Astrocyte (in vitro differentiated cells and primary cell): ENCODE measurements at places on chromosomes 6 and 20. TPM values are rescaled to one million over a fixed set of nuclear protein-coding genes. Genes with fewer than 3 reads are reported as not detected.

Gene SFT2D1
- 54.3 and 63.9 TPM in 2 replicates for total RNA-seq

Gene GPR63
- total RNA-seq, result 1.6 and 1.8 TPM in 2 replicates

Gene FAM210B
- 40.5 and 46.3 TPM in 2 replicates for total RNA-seq

Gene PXDC1
- 58.2 and 64.4 TPM in 2 replicates for total RNA-seq

Gene TMEM200A
- total RNA-seq, result 14.9 and 17.3 TPM in 2 replicates

DNA sequence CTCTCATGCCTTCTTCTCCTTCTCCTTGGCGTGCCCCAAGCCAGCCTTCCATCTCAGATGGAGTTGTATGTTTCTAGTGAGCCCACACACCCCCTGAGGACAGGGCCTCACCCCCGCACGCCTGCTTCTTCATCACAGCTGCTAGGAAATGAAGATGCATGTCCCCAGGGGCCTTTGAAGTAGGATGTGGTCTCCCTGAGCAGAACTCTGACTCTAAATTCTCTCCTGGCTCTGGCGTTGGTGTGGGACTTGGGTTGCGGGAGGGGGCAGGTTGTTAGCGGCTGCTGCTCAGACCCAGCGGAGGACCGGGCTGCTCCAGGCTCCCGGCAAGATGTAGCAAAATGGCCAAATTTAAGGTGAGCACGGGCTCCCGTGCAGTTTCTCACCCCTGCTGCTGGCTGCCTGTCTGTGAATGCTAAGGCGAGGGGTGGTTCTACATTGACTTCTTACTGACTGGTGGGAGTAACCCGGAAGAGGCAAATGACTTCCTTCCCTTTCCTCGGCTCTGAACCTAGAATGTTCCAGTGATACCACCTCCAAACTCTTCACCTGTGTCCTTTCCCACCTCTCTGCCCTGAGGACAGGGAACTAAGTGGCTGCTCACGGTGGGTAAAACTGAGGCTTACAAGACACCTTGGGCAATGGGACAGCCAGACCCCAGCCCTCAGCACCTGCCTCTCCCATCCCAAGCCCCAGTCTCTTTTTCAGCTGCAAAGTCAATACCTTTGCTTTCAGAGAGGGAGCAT is 8.8 kb downstream of the SYNJ2 start:
- DNase-seq, result no peak

DNA sequence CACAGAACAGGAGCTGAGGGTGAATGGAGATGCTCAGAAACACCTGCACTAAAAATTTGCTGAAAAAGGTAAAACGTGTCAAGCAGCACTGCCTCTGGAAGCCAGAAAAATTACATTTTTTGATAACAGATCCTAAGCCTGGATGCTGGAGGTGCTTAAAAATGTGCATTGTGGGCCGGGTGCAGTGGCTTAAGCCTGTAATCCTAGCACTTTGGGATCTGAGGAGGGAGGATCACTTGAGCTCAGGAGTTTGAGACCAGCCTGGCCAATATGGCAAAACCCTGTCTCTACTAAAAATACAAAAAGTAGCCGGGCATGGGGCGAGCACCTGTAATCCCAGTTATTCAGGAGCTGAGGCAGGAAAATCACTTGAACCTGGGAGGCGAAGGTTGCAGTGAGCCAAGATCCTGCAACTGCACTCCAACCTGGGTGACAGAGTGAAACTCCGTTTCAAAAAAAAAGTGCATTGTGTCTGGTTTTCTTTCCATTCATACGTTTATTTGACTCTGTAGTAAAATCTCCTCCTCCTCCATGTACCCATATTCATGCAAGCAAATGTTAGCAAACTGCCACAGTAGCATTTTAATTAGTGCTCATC is 587 bp upstream of the BTN3A1 start:
- no peak for DNase-seq

DNA sequence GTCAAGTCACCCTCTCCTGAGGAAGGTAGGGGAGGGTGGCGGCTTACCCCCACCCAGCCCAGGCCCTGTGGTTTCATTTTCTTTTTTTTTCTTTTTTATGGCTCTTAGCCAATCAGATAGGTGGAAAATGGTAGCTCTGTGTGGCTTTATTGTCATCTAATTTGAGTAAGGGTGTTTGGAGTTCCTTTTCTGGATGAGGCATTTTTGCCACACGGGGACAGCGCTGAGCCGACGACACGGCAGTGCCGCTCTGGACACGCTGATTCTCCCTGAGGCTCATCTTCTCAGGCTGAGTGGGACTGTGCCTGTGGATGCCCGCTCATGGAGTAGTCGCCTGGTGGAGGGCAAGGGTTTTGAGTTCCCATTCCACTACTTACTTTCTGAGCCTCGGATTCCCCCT is 37.6 kb upstream of the ANGPT4 start:
- no peak for DNase-seq

DNA sequence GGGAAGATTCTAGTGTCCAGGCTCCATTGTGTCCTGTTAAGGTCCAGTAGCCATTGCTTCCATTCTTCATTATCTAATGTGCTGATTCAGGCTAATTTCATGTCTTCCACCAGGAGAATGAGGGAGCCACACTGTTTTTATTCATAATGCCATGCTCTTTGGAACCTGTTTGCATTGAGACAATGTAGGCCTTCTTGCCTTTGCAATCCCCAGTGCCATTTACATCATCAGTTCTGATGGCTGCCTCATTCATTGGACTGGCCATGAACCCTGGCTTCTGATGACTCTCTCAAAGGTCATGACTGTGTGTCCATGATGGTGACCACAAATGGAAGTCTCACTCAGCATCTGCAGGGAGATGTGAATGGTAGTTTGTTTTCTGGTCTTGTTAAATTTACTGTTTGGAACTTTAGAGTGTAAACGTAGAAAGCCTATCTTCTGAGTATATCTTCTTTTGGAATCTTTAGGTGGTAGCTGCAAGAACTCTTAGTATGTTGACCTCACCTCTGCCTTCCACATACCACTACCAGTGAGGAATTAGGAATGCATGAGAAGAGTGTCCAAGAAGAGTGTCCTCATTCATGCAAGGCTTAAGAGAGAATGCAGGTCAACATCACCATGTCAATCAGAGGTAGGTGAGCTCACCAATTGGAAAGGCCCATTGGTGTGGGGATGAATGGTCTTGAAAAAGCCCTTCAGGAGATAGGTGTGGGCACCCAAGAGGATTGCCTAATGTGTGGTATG is 42.9 kb upstream of the ZFP64 start:
- DNase-seq, result no peak

- DNase-seq, result no peak
Measured at GRCh38 chr20:52411611-52412010, 220.0 kb upstream of the ZFP64 start.

GRCh38 chr20:24002896-24003295 is 14.3 kb upstream of the GGTLC1 start:
- no peak for DNase-seq

GRCh38 chr6:149387779-149388512 is 12.1 kb upstream of the SUMO4 start:
- DNase-seq, result no peak

DNA sequence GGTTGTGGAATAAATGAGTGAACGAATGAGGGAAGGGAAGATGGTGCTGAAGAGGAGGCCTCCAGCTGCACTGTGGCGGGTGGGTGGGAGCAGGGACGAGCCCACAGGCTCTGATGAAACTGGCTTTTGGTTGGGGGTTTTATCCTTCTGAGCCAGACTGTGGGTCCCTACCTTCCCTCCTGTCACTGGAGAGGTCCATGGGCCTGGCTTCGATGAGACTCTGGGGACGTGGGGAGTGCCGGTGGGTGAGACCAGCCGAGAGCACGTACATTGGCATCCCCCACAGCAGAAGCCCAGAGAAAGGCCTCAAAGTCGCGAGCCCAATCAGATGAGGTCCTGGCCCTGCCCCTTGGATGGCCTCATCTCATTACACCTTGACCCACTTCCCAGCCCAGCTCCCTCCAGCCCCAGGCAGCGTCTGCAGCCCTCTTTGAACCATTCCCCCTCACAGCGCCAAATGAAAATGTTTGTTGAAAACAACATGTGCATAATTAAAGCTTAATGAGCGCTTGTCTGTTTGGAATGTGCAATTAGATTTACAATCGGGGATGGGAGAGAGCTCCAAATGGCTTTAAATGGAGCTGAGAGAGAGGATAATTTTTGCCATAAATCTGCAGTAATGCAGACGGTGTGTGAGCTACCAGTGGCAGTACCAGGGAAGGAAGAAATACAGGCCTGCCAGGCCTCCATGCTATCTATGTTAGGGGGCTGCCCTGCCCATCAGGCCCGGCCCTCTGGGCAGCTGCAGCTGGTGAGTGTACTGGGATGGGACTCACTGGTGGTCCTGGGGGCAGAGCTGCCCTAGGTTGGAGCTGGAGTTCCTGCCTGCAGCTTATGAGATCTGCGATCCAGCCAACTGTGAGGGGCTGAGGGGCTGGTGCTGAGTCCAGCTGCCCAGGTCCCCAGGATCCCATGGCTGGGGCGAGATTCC is 47.2 kb downstream of the TOX2 start:
- DNase-seq, result no peak

DNA sequence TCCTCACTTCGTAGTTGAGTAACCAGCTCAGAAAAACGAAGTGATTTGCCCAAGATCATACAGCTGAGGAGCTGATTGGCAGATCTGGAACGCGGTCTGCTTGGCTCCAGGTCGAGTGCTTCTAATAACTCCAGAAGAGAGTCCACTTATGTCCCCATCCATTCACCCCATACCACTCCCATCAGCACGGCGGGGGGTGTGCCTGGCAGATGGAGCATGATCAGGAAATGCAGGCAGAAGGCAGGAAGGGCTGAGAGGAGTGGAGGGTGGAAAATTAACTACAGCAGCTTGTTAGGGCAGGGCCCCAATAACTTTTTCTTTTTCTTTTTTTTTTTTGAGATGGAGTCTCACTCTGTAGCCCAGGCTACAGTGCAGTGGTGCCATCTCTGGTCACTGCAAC is 15.0 kb downstream of the FITM2 start:
- DNase-seq, result no peak
